ENCODE measurements at places on chromosomes 4 and X.

- DNase-seq = no peak
Observed at GRCh38 chrX:40282946-40283660, 185.3 kb upstream of the BCOR start.

GRCh38 chr4:76782837-76783236, 115.1 kb downstream of the SOWAHB start:
- DNase-seq = no peak

- DNase-seq = no peak
Observed at GRCh38 chr4:41175794-41176193, 38.5 kb downstream of the APBB2 start.

DNA sequence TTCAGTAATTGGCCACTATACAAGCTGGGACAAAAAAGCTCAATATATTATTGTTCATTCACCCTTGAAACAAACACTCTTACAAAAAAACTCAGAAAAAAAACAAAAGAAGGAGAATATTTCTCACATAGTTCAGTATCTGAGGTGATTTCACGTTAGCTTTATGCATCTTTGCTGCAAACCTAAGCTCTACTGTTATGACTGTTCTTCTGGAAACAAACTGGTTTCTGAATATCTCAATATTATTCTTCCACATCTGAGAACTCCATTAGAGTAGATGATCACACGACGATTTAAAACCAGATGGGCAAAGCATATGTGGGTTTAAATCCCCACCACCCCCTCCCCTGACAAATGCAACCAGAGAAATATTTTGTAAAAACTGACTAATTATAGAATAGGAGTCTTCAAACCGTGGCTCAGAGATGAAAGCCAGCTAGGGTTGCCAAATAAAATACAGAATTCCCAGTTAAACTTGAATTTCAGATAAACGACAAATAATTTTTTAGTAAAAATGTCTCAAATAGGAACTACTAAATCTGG, 182.0 kb upstream of the FAM241A start:
- DNase-seq = no peak

GRCh38 chr4:142281999-142282398, 564.1 kb downstream of the INPP4B start:
- DNase-seq = no peak

DNA sequence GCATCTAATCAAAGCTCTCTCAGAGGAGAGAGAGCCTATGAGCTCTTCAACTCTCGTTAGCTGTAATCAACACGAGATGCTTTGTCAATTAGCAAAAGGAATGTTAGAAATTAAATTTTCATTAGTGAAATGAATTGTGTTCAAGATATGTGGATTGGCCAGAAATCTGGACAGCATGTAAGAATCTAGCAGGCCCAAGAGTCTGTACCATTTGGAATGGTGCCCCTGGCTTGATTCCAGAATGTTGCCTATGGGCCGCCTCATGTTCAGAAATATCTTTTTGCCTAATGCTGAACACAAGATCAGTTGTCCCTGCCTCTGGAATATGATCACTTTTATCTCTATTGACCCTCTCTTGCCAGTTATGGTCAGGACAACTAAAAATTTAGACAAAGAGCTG, 88.2 kb downstream of the RBM46 start:
- DNase-seq = no peak

DNA sequence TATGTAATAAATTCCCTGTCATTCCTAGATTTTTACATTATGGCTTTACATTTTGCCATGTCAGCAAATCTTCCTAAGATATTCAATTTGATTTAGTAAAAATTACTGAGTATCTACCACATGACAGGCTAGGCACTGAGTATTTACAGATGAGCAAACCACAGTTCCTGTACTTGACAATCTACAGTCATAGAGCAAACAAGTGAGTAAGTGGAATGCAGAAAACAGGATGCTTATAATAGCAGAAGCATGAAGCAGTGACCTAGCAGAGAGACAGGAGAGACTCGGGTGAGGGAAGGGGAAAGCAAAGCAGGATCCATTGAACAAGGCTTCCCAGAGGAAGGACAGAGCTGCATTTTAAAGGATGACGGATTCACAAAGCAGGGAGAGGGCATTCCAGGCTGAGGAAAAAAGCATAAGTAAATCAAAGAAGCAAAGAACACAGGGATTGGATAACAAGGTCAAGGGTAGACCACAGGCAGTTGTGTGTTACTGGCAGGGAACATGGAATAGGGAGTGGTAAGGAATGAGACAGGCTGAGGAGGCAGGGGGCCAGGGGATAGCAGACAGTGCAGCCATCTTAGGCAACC, 124.7 kb upstream of the C1QTNF7 start:
- DNase-seq = no peak

DNA sequence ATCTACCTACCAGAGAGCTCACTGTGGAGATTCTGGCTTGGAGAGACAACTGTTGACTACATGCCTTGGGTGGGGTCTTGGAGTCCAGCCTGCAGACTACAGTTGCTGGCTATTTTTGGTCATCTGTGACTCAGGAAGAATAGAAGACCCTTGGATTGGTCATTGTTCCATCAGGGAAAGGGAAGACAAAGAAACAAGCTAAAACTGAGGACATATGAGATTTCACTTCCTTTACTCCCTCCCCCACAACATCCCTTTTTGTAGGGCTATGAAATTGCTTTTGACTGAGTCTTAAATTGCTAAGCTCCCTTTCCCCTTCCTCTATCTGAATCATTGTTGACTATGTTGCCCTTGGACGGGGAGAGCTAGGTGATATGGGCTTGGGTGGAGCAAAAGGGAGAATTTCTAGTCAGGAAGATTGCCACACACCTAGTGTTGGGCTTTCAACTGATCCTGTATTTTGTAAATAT, 11.7 kb downstream of the MSN start:
- DNase-seq = no peak

DNA sequence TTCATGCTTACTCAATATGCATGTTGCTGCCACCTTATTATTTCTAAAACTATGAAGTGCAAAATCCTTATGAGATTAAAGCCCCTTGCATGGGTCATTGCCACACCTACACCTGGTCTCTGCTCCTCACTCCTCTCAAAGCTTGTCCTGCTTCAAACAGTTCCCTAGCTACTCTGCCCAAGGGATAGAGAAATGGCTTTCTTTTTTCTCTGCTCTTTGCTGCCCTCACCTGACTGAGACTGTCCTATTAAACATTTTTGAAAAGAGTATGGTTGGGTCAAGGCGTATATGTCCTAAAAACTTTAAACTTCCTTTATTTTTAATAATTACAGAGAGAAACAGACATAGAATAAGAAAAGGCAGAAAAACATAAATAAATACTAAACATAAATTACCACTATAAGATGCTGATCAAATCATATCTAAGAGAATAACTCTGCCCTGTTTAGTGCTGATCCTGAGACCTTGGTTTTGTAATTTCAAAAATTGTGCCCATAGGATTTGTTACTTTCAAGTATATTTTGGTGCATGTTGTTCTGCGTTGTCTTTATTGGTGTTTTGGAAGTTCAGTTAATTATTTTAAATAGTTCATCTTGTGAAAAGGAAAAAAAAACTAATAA, 704.9 kb upstream of the PABPC4L start:
- DNase-seq = no peak

DNA sequence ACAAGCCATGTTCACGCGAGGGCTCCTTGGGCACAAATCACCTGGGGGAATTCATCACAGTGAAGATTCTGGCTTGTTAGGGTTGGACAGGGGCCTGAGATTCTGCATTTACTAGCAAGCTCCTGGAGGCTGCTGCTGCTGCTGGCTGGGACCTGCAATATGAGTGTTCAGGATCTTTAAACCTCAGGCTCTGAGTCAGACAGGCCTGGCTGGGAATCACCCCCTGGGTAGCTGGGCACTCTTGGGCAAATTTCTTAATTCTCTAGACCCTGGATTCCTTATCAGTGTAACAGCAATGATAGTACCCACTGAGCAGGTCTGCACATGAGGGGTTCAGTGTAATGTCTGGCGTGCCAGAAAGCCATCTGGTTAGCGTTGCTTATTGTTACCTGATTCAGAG, 101.5 kb downstream of the DHX15 start:
- no peak for DNase-seq

DNA sequence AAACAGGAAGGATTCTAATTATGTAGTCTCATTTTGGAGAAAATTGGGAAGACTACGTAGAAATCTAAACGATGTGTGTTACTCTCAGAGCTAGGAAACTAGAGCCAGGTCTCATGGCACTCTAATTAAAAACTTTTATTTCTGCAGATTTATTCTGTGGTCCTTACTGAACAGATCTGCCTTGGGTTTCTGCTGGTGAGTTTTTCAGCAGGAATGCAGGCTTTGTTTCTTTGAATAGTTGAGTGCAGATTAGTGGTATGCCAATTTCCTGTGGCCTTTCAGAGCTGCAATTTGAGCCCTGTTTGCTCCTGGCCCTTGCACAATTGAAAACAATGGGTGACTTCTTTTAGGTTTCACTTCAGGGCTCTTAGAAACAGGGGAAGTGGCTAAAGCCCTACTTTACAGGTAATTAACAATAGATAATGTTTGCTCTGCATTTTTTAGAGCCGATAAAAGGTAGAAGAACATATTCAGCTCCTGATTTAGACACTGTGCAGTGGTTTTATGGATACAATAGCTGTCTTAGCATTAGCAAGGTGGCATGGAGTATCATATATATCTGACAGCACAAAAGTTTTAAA, 21.8 kb downstream of the SPRY1 start:
- no peak for DNase-seq

GRCh38 chr4:124431653-124432192, 280.8 kb downstream of the ANKRD50 start:
- no peak for DNase-seq

GRCh38 chrX:5242091-5242790, 986.4 kb downstream of the NLGN4X start:
- no peak for DNase-seq

DNA sequence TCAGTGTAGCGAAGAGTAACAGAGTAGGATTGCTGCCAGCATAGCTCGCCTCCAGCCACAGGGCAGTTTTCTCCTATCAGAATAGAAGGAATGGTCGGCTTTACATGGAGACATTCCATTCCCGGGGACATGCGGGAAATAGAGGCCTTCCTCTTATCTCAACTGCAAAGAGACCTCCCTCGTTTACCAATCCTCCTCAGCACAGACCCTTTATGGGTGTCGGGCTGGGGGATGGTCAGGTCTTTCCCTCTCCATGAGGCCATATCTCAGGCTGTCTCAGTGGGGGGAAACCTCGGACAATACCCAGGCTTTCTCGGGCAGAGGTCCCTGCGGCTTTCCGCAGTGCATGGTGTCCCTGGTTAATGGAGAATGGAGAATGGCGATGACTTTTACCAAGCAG, 285.0 kb downstream of the ASMT start:
- DNase-seq = no peak

- no peak for DNase-seq
Observed at GRCh38 chr4:79492148-79492547, 84.1 kb upstream of the GK2 start.

DNA sequence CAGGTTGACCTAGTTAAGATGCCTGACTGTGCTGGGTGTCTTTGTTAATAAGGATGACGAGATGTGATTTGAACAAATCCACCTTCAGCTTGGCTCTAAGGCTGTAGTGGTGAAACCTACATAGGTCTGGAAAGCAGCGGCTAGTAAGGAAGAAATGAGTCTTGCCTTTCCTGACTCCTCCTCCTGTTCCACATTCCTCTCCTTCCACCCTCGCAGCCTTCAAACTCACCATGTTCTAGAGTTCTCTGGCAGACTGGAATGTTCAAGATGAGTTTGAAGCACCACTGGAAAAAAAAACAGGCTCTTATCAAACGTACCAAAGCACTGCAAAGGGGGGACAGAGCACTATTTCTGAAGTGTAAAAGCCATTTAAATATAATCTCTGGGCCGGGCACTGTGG, 395.4 kb downstream of the BMPR1B start:
- DNase-seq = no peak

GRCh38 chr4:55352726-55353125, 6.7 kb downstream of the SRD5A3 start:
- DNase-seq = no peak

DNA sequence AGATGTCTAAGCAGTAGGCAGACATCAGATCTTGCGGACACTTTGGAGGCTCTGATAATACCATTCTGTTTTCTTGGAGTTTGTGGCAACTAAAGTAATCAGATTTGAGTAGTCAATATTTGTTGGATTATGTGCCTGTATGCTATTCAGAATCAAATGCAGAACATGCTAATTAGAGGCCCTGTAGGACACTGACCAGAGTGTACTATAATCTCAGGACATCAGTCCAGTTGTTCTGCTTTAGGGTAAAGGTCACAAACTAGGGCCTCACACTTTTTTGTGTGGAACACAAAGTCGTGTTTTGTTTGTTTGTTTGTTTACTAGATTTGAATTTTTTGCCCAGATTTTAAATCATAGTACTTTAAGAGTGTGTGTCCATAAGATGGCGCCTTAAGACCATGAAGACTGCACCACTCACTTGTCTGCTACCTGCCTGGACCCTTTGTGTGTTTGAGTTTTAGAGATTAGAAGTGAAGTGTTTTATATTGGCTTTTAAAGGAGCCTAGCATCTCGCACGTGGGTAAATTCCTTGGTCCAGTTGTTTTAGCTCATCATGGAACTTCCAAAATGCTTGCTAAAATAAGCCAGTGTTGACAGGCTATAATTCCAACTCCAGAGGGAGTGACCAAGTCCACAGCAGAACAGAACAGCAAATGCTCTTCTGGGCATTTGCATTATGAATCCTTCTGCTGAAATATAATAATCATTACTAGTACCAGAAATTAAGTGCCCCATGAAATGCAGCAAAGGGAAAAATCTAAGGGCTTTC, 34.7 kb downstream of the IL13RA1 start:
- DNase-seq = no peak

GRCh38 chr4:139550724-139551429, 5.1 kb downstream of the SETD7 start:
- DNase-seq = no peak

- no peak for DNase-seq
Observed at GRCh38 chr4:10687526-10687925, 3.0 kb upstream of the CLNK start.

GRCh38 chr4:128668566-128668965, 140.9 kb upstream of the JADE1 start:
- DNase-seq = no peak

DNA sequence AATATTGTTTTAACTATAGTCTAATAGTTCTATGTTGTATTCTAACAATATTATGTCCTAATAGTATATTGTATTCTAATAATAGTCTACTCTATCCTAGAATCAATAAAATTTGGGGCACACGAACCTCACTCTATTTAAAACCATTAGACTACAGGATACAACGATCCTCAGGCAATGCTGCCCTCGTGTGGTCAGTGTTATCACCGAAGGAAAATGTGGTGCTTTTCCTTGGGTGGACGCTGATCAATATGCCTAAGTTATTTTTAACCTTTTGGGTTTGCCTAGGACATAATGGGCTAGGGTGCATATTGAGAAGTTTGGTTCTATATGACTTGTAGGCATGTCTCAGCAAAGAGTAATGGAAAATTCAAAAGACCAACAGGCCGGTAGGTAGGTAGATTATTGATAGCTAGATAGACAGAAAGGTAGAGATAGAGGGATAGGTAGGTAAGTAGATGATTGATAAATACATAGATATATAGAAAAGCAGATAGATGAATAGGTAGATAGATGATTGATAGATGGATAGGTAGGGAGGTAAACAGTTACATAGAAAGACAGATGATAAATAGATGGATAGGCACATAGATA, 75.1 kb downstream of the PRKX start:
- no peak for DNase-seq

All from stimulated activated CD4-positive, alpha-beta T cell treated with anti-CD3 and anti-CD28 coated beads, Interleukin-15, amount 100 ng/mL, for 48 hours (primary cell).